Fibroblast of lung (primary cell): ENCODE measurements at places on chromosomes 7 and 10. TPM values are rescaled to one million over a fixed set of nuclear protein-coding genes. Genes with fewer than 3 reads are reported as not detected.

Gene FAM20C
- total RNA-seq: 52.9 and 70.7 TPM in 2 replicates

Gene TMEM236
- under 0.01 and 0.17 TPM in 2 replicates for total RNA-seq

DNA sequence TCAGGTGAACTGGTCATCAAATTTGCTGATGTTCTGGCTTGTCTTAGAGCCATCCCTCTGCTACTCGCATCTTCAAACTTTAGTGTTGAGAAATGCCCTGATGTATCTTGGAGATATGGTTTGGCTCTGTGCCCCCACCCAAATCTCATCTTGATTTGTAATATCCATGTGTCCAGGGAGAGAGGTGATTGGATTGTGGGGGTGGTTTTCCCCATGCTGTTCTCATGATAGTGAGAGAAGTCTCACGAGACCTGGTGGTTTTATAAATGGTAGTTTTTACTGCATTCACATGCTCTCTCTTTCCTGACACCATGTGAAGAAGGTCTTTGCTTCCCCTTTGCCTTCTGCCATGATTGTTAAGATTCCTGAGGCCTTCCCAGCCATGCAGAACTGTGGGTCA lies 74.0 kb upstream of the AFAP1L2 start:
- no peak for DNase-seq

DNA sequence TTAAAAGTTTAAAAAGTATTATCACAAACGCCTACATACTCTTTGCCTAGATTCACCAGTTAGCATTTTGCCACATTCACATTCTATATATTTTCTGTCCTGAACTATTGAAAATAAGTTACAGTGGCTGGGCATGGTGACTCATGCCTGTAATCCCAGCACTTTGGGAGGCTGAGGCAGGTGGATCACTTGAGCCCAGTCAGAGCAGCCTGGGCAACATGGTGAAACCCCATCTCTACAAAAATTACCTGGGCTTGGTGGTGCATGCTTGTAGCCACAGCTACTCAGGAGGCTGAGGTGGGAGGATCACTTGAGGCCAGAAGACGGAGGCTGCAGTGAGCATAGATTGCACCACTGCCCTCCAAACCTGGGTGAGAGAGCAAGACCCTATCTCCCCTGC lies 5.3 kb downstream of the ARPC1A start:
- DNase-seq: no peak

DNA sequence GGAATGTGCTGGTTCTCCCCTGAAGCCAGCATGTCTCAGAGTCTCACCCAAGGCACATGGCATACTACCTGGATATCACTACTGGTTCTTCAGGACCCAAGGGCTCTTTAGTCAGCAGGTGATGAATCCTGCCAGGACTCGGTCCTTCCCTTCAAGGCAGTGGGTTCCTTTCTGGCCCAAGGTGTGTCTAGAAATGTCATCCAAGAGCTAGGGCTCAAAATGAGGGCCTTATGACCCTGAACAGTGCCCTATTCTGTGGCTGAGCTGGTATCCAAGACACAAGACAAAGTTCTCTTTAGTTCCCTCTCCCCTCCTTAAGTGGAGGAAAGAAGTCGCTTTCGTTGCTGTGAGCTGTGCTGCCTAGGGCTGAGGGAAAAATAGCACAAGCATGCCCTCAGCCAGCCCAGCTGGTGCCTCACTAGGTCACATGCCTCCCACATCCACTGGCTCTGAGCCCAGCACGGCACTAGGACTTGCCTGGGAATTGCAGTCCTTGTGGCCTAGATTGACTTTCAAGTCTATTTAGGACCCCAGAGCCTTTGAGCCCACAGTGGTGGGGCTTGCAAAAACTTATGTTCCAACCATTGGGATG lies 106.0 kb downstream of the BMS1 start:
- no peak for DNase-seq

DNA sequence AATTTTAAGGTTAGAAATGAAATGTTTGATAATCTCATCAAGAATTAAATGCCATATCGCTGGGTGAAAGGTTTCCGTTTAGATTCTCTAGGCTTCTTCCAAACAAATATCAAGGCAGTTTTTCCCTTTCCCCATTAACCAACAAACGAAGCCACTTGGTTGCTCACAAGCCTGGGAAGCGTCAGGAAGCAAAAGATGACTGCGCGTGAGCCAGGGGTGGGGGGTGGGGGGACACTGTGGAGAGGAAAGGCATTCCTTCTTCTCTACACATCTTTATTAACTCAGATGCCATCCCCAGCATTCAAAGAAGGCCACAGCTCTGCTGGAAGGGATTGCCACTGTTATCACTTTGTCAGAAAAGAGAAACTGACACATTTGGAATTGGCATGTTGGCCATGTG lies 207.1 kb downstream of the TRIL start:
- DNase-seq: no peak

DNA sequence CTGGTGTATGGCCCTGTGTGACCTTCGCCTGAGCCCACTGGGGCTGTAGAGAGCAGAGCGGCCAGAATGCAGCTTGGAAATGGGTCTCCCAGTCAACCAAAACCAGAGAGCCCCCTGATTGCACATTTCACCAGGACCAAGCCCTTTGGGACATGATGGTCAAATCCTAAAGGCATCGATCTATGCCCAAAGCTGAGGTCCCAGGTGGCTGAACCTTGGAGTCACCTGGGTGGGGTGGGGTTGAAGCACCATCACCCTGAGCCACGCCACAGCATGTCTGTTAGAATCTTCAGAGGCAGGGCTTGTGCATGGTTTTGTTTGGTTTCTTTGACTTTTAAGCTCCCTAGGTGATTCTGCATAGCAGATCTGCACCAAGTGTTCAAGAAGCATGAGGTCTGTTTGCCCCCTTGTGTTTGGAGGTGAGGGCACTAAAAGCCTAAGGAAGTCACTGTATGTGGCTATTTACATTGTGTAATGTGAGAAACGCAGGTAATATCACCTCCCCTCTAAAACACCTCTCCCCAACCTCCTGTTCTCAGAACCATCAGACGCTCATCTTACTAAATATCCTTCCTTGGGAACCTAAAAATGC lies 9.6 kb downstream of the PKD1L1 start:
- DNase-seq: no peak

- DNase-seq: no peak
Measured at GRCh38 chr7:155374276-155375252, 76.9 kb downstream of the INSIG1 start.

DNA sequence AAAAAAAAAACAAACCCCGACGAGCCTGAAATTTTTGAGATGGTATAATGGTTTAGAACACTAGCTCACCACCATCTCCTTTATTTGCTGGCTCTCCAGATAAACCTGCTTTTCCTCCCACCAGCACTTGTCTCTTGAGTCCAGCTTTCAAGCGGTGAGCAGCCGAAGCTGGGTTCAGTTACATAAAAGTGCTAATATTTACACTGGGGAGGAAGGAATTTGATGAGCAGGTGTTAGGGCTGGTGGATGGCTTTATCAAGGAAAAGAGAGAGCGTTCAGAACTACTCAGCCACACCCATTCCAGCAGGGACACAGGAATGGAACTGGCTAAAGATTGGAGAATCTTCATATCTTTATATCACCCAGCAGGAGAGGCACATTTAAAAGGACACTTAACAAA lies 6.6 kb upstream of the CALML3 start:
- DNase-seq: no peak

- no peak for DNase-seq
Measured at GRCh38 chr10:111209692-111210091, 132.9 kb downstream of the ADRA2A start.

DNA sequence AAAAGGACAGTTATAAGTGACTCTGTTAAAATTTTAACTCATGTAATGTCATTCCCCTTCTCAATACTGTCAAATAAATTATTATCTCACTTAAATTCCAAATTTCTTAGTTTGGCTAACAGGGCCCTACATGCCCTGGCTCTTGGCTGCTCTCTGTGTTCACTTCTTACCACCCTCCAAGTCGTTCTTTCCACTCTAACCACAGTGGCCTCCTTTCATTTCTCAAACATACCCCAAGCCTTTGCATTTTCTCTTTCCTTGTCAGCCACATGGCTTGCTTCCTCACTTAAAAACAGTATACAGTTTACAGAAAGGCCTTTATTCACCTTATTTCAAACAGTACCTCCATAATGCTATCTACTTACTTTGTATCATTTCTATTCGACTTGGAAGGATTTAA lies 737.1 kb upstream of the ZWINT start:
- DNase-seq: no peak

GRCh38 chr7:117217106-117218035 lies 105.5 kb downstream of the WNT2 start:
- DNase-seq: peak; percentile 26
